ENCODE measurements at places on chromosomes 3 and 15. TPM values are rescaled to one million over a fixed set of nuclear protein-coding genes. Genes with fewer than 3 reads are reported as not detected.
A peak's percentile ranks its signal among the peaks of the same experiment; 100 is the strongest.

DNA sequence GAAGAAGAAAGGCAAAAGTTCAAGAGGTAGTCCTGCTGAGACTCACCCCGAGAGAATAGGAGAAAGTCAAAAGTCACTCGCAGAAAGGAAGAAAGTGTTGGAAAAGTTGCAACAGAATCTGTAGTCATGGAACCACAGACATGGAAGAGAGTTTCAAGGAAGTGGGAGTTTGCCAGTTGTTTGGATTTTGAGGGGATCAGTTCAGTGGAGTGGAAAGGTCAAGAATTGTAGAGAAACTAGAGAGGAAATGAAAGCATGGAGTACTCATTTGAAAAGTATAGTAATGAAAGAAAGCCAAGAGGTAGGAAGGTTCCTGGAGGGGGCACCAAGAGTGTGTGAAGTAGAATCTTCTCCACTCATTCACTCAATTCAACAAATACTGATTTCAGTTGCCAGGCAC is 34.7 kb downstream of the SPTSSB start:
- no peaks in the 10 kb centered on the region for H3K27me3 ChIP-seq
- no peak overlapping the region for H3K27ac ChIP-seq
- DNase-seq: no peak
- H3K4me3 ChIP-seq: no peak overlapping the region
- H3K36me3 ChIP-seq: no peaks in the 10 kb centered on the region

DNA sequence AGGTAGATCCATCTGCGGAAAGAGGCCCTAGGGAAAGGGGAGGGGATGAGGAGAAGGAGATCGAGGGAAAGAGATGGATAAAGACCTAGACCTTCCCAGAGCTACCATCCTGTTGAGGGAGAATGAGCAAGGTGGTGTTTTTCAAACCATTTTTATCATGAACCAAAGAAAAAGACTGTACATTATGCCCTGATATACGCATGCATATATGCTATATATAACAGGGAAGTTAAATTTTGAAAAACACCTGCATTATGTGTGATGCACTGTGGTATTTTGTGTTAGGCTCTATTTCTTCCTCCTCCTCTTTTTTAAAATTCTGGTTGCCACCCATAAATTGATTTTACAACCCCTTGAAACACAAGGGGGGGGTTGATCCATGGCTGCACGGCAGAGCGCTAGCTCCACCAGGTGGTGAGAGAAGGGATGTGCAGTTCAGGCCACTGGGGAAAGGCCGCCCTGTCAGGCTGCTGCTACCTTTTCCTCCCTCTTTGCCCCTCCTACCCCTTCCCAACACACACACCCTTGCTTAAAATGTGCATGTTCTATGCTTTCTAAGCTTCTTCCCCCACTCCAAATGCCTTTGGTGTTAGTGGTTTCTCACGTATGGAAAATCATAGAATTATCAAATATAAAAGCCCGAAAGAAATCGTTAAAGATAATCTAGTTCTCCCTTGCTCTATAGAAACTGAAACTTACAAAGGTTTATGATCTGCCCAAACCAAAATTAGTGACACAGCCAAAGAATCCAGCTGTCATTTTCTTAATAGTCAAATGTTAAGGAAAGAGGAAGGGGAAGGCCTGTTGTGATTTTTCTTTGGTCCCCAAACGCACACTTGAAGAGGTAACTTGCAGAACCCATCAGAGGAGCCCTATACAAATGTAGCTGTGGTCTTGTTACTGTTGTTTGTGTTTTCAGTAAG is 262.0 kb upstream of the UMPS start:
- no peak overlapping the region for H3K4me3 ChIP-seq
- no peaks in the 10 kb centered on the region for H3K27me3 ChIP-seq
- no peaks in the 10 kb centered on the region for H3K4me1 ChIP-seq

DNA sequence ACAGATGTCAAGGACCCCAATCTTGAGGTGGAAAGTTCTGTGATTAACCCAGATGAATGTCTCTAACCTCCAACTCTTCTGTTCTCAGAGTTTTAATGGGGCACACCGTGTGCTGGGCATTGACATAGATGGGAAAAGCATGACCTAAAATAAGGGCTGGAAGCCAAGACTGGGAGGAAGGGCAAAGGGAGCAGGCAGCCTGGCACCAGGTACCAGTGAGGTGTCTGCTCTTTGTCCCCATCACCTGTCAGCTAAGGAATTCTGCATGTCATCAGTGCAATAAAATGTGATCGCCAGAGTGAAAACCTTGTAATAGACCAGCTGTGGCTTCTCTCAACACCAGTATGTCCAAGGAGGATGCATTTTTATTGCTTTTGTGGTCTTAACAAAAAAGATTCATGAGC is 143.5 kb upstream of the TPM1 start:
- no peaks in the 10 kb centered on the region for H3K27me3 ChIP-seq
- no peak overlapping the region for H3K4me3 ChIP-seq
- no peaks in the 10 kb centered on the region for H3K36me3 ChIP-seq
- peaks cover 25% of the 10 kb centered on the region for H3K4me1 ChIP-seq

DNA sequence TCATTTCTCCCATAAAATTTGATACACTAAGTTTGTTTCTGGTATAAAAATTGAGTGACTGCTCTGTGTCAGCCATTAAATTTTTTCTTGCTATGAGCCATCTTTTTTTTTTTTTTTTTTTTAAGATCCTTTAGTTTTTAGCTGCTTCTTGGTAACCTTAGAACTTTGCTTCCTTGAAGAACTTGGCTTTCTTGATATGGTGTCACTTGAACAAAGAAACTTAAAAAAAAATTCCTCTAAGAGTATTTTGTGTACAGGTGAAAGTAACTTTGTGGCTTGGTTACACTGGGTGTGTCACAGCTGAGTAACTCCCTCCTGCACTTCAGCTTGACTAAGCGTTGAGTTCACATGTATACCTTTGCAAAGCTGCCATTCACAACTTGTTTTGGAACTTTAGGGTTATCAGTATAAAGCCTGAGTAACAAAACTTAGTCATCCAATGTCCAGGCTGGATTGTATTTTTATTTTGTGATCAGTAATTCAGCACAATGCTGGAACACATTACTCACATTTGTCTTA is 6.5 kb downstream of the CHD2 start:
- no peaks in the 10 kb centered on the region for H3K36me3 ChIP-seq
- H3K27ac ChIP-seq: peak overlapping the region; percentile 97
- no peaks in the 10 kb centered on the region for H3K27me3 ChIP-seq
- no peak for DNase-seq

The PRSS50 gene
- not detected for total RNA-seq

The SIDT1 gene
- not detected for total RNA-seq

The TTLL13 gene
- not detected for total RNA-seq

- peak; percentile 45 for DNase-seq
- H3K4me1 ChIP-seq: no peaks in the 10 kb centered on the region
- no peak overlapping the region for H3K27ac ChIP-seq
- H3K4me3 ChIP-seq: no peak overlapping the region
- H3K27me3 ChIP-seq: no peaks in the 10 kb centered on the region
Measured at GRCh38 chr15:62848632-62849050, 193.9 kb upstream of the TPM1 start.

DNA sequence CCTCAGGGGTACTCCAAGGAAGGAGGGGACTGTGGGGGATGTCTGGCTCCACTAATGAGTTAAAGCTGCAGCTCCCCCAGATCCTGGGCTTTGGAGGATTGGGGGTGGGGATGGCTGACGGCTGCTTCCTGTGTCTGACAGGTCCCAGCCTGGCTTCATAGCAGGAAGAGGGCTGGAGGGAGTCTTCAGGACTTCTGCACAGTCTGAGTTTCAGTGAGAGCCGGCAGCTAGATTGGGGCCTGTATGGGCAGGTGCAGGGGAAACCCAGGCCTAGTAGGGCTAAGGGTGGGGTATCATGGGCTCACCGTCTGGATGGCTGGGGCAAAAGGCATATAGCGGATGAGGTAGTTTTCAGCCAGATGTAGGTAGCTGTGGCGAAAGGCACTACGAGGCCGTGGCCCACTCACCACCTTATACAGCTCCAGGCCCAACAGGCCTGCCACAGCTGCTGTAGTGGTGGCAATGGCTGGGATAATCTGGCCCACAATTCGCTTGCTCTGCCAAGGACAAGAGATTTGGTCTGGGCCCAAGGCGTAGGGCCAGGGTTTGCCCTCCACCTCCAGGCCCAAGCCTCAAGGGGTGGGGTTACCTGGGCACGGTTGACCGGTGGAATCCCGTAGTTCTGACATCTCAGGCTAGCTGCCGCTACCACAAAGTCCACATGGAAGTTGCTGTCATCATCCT is 4.5 kb downstream of the INKA1 start:
- peaks cover 6% of the 10 kb centered on the region for H3K36me3 ChIP-seq
- no peak overlapping the region for H3K27ac ChIP-seq
- no peaks in the 10 kb centered on the region for H3K27me3 ChIP-seq
- peaks cover 26% of the 10 kb centered on the region for H3K4me1 ChIP-seq
- no peak for DNase-seq

GRCh38 chr3:151434151-151434890 is 26.5 kb downstream of the IGSF10 start:
- no peak overlapping the region for H3K4me3 ChIP-seq
- H3K4me1 ChIP-seq: peaks cover 8% of the 10 kb centered on the region
- no peaks in the 10 kb centered on the region for H3K27me3 ChIP-seq
- H3K36me3 ChIP-seq: no peaks in the 10 kb centered on the region

The UBL7 gene
- total RNA-seq: 30.6 TPM

The CCDC9B gene
- 38.0 TPM for total RNA-seq

DNA sequence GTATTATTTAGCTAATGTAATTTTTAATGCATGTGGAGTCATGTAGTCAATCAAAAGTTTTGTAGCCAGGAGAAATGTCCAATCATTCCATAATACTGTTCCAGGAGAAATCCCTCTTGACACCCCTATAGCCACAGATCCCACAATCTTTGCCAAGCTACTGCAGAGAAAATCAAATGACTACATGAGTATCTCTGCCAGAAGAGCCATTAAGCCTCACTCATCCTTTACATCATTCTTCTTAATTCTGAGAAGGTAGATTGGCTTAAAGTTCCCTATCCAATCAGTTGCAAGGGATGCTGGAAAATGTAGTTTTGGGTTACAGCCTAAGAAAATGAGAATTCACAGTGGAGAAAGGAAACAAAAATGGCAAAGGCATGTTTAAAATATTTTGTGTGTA is 502.1 kb downstream of the ZBBX start:
- H3K4me1 ChIP-seq: no peaks in the 10 kb centered on the region
- H3K36me3 ChIP-seq: no peaks in the 10 kb centered on the region
- DNase-seq: no peak
- H3K4me3 ChIP-seq: no peak overlapping the region
- H3K27ac ChIP-seq: no peak overlapping the region

The CFAP44 gene
- total RNA-seq: 1.5 TPM

- H3K27ac ChIP-seq: no peak overlapping the region
- H3K4me1 ChIP-seq: no peaks in the 10 kb centered on the region
- H3K27me3 ChIP-seq: no peaks in the 10 kb centered on the region
- H3K4me3 ChIP-seq: no peak overlapping the region
- DNase-seq: no peak
Measured at GRCh38 chr3:8166014-8166413, 335.6 kb upstream of the LMCD1 start.

The MYZAP gene
- not detected for total RNA-seq

DNA sequence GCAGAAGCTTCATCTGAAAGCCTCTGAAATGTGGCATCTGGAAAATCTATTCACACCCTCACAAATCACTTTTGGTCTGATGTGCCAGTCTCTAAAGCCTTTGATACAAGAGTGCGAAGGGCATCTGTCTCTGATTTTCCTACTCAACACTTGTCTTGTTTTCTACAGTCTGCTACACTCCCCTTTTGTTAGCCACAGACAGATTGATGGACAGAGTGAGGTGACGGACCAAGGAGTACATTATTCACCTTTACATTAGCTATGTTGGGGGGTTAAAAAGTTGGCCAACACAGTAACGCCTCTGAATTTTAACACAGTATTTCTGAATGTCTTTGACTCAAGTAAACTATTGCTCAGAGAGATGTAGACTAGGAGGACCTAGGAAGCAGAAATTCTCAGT is 63.1 kb downstream of the TNIK start:
- H3K27me3 ChIP-seq: no peaks in the 10 kb centered on the region
- no peaks in the 10 kb centered on the region for H3K36me3 ChIP-seq
- H3K4me1 ChIP-seq: peaks cover 10% of the 10 kb centered on the region
- H3K27ac ChIP-seq: no peak overlapping the region

The NDUFB5 gene
- total RNA-seq: 120 TPM

GRCh38 chr3:131702146-131702545 is 199.4 kb upstream of the MRPL3 start:
- H3K4me1 ChIP-seq: no peaks in the 10 kb centered on the region
- H3K36me3 ChIP-seq: no peaks in the 10 kb centered on the region
- DNase-seq: peak; percentile 42
- no peaks in the 10 kb centered on the region for H3K27me3 ChIP-seq
- no peak overlapping the region for H3K27ac ChIP-seq

The TBC1D5 gene
- 129 TPM for total RNA-seq

- H3K4me1 ChIP-seq: no peaks in the 10 kb centered on the region
- H3K27me3 ChIP-seq: no peaks in the 10 kb centered on the region
- no peak overlapping the region for H3K4me3 ChIP-seq
- DNase-seq: no peak
- H3K27ac ChIP-seq: no peak overlapping the region
- no peaks in the 10 kb centered on the region for H3K36me3 ChIP-seq
Measured at GRCh38 chr3:140189976-140190375, 255.0 kb downstream of the CLSTN2 start.

- no peaks in the 10 kb centered on the region for H3K36me3 ChIP-seq
- no peak overlapping the region for H3K27ac ChIP-seq
- H3K4me1 ChIP-seq: no peaks in the 10 kb centered on the region
- H3K27me3 ChIP-seq: peaks cover 7% of the 10 kb centered on the region
Measured at GRCh38 chr3:194100856-194101390, 35.0 kb upstream of the HES1 start.

The CKMT1B gene
- total RNA-seq: not detected

The SLC6A1 gene
- total RNA-seq: not detected

DNA sequence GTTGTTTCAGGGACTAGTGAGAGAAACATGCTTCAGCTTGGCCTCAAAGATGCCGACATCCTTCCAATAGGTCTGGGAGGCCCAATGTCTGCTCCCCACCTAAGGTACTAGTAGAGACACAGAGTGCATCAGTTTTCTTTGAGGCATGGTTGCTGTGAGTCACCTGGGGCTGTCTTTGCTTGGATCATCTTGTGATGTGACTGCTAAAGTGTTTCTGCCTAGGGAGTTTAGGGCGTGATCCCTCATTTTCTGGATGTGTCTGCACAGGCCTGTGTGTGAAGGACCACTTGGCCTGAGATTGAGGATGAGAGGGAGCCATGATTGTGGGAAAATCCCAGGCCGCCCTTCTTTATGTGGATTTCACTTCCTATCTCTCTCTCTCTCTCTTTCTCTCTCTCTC is 4.8 kb downstream of the GASK1A start:
- no peaks in the 10 kb centered on the region for H3K36me3 ChIP-seq
- H3K27me3 ChIP-seq: peaks cover 21% of the 10 kb centered on the region
- H3K4me3 ChIP-seq: no peak overlapping the region
- no peaks in the 10 kb centered on the region for H3K4me1 ChIP-seq

DNA sequence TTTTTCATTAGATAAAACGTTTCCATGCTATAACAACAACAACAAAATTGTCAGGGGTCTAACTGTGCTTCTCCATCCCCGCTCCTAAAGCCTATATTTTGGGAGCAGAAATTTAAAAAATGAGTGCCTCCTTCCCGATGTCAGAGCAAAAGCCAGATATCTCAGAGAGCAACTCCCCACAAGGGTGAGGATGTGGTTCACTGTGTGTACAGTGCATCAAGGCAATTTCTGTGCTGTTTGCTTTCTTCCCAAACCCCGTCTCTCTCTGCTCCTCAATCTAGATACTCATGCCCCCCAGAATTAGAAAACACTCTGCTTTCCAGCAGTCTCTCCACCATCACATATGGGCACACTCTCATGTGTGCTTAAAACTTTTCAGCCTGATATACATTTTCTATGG is 76.7 kb upstream of the MBNL1 start:
- DNase-seq: no peak
- no peaks in the 10 kb centered on the region for H3K36me3 ChIP-seq
- H3K27me3 ChIP-seq: no peaks in the 10 kb centered on the region
- H3K4me1 ChIP-seq: no peaks in the 10 kb centered on the region

- H3K4me3 ChIP-seq: no peak overlapping the region
- peaks cover 48% of the 10 kb centered on the region for H3K4me1 ChIP-seq
- H3K36me3 ChIP-seq: no peaks in the 10 kb centered on the region
- H3K27me3 ChIP-seq: no peaks in the 10 kb centered on the region
- H3K27ac ChIP-seq: peak overlapping the region; percentile 26
Measured at GRCh38 chr15:101203029-101203573, 48.7 kb downstream of the CHSY1 start.

All from fibroblast of lung (primary cell).